ENCODE measurements at places on chromosomes 4 and X. TPM values are rescaled to one million over a fixed set of nuclear protein-coding genes. Genes with fewer than 3 reads are reported as not detected.

GRCh38 chr4:31193521-31193920 lies 473.4 kb downstream of the PCDH7 start:
- DNase-seq = no peak

GRCh38 chr4:153572609-153573008 lies 106.4 kb downstream of the TMEM131L start:
- DNase-seq = no peak

DNA sequence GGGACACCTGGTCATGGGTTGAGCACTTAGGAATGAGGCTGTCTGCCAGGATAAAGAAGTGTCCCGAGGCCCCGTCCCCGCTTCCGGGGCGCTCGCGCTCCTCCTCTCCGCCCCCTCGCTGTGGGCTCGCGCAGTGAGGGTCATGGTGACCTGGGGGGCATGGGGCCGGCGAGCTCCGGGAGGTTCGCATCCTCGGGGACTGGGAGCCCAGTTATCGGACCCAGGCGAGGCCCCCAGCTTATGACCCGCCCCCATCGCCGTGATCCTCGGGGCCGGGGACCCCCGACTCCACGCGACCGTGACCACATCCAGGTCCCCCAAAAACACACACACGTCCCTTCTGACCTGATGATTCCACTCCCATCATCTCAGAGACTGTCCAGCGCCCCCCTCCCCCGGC lies 35.3 kb upstream of the SRPX start:
- no peak for DNase-seq

DNA sequence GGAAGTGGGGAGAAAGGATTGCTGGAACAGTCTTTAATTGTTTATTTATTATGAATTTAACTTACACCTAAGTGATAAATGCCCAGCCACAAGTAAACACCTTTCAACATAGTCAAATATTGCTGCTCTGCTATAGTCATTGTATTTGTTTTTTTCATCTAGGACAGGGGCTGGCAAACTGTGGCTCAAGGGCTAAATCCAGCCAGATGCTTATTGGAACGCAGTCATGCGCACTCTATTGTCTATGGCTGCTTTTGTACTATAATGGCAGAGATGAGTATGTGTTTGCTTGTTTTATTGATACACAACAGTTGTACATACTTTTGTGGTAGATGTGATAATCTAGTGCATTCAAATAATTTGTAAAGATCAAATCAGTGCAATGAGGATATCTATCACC lies 95.3 kb downstream of the ZAR1 start:
- no peak for DNase-seq

- no peak for DNase-seq
Measured at GRCh38 chrX:53000447-53001135, 42.3 kb upstream of the FAM156A start.

DNA sequence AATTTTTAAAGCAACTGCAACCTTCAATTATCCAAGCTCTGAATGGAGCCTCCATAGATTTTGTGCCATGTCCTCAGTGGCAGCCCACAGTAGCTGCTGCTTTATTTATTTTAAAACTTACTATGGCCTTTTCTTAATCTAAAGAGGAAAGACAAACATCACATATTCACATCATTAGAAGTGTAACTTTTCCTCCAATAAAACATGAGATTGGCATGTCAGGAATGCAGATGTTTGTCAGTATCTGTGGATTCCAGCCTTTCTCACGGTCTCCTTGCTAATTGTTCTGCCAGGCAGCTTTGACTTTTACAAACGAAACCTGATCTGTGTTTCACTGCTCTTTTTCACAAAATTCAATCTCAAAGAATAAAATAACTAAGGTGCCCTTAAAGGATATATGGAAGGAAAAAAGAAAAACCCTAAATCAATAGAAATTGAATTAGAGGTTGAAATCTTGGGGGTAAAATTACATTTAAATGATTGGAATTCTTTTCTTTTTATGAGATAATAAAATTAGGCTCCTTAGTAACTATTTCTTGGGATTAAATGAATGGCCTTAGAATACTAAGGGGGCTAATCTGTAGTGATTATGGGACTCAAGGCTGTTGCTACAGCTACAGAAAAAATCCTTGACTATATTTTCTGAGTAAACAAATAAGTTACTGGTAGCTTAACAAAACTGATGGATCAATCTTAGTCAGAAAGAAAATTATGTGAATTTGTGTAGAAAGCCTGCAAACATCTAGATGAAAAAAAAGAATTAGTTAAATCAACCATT lies 151.3 kb downstream of the RTL9 start:
- DNase-seq = no peak

DNA sequence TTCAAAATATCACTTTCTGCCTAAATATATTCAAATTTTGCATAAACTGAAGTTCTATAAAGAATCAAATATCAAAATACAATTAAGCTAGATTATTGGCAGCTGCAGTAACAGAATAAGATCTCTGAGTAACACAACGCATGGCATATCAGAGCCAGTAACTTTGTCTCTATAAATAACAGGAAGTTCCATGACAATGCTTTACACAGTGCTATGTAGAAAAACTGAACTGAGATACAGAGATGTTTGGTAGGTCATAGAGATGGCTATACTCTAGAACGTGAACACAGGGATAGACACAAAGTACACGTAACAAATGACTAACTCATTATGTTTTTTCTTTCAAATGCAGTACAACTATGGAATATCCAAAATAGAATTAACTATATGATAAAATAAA lies 18.2 kb downstream of the UBE2D3 start:
- DNase-seq = no peak

- DNase-seq = no peak
Measured at GRCh38 chr4:158704274-158704673, 18.9 kb downstream of the PPID start.

- DNase-seq = no peak
Measured at GRCh38 chr4:37762294-37762990, 64.0 kb upstream of the PGM2 start.

- peak; percentile 9 for DNase-seq
Measured at GRCh38 chr4:111854494-111855087, 290.7 kb upstream of the FAM241A start.

GRCh38 chr4:74456849-74457395 lies 12.0 kb downstream of the AREG start:
- no peak for DNase-seq

DNA sequence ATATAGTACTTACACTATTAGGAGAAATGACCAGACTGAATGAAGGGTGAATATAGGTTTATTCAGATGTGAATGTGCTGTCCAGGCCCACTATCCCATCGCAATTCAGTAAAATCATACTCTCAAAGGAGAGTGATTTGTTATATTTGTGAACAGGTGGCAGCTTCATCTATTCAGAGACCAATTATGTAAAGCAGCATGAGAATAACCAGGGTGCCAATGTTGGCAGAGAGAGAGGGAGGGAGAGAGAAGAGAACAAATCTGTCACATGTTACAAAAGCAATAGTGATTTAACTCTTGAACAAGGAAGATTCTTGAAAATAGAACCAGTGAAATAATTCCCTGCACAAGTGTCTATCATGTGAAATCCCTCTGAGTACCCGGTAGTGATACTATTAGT lies 38.9 kb upstream of the TLL1 start:
- no peak for DNase-seq

Gene HELT
- polyA plus RNA-seq = not detected

Gene AFF2
- polyA plus RNA-seq = 0.66 TPM

Gene PPID
- 43.6 TPM for polyA plus RNA-seq

Gene GC
- polyA plus RNA-seq = not detected

Gene IGBP1
- 132 TPM for polyA plus RNA-seq

Gene PCDH18
- polyA plus RNA-seq = 35.2 TPM

Gene CTAG2
- not detected for polyA plus RNA-seq

Gene SPANXB1
- polyA plus RNA-seq = not detected
